ENCODE measurements at places on chromosomes 11 and 22. TPM values are rescaled to one million over a fixed set of nuclear protein-coding genes. Genes with fewer than 3 reads are reported as not detected.

DNA sequence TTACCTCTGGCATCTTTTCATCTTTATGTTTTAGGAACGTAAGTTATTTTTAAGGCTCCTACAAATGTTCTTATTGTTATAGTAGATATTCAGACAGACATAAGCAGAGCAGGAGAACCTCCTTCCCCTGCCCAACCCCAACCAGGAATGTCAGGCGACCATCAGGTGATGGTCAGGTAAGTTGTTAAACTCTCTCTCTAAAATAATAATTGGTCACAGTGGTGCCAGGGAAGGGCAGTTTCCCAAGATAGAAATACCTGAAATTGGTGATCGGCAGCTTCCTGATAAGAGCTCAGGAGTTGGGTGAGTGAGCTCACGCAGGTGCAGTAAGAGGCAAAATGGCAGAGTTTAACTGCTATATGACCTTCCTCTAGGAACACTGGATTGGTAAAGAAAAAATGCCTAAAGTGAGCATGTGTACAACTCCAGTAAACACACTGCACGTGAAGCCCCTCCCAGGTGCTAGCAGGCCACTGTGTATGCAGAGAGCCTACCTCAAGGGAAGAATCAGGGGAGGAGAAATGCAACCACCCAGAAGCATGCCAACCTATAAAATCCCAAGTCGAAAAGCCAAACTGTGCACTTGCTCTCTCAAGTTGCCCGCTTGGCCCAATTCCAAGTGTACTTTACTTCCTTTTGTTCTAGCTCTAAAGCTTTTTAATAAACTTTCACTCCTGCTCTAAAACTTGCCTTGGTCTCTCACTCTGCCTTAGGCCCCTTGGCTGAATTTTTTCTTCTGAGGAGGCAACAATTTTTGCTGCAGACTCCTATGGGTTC, 273.9 kb downstream of the SBF2 start:
- no peak for DNase-seq

DNA sequence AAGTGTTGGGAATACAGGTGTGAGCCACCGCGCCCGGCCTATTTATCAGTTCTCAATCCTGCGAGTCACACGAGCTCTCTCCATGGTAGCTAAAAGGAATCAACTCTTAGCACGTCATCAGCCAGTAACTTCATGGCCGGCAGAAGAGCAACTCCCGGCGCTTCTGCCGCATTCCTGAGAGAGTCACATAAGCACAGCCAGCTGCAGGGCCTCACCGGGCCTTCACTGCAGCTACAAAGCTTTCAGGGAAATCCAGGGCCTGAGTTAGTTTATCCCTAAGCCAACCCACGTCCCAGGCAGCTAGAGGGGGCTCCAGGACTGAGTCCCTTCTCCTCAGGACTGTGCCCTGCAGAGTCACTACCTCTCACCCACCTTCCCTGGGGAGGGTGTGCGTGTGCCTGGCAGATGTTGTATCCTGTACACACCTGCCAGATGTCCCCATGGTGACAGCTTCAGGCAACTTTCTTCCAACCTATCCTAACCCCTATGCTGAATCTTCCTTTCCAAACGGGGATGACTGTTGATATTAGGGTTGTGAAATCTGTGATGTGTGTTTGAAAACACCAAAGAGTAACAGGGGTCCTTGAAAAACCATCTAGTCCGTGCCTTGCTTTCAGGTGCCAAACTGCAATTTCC, 45.9 kb upstream of the ARFGAP3 start:
- DNase-seq: no peak

GRCh38 chr11:56948991-56949515, 39.7 kb upstream of the OR5AK2 start:
- DNase-seq: no peak

The SCGB1D2 gene
- total RNA-seq: 1,370 TPM

The TESMIN gene
- 1.2 TPM for total RNA-seq

The MRGPRX3 gene
- not detected for total RNA-seq

The LARGE2 gene
- 33.7 TPM for total RNA-seq

The MS4A10 gene
- total RNA-seq: not detected

The BACE1 gene
- 20.4 TPM for total RNA-seq

The DEPDC7 gene
- total RNA-seq: 5.0 TPM

The DNAJB7 gene
- total RNA-seq: not detected

The USP35 gene
- total RNA-seq: 9.6 TPM

The AMPD3 gene
- total RNA-seq: 28.9 TPM

The NPAS4 gene
- total RNA-seq: not detected
